Left colon (tissue), 2 donors: ENCODE measurements at places on chromosomes 6 and 20.

GRCh38 chr20:61846741-61847419 is 218.8 kb downstream of the TAF4 start:
- no peak for DNase-seq

DNA sequence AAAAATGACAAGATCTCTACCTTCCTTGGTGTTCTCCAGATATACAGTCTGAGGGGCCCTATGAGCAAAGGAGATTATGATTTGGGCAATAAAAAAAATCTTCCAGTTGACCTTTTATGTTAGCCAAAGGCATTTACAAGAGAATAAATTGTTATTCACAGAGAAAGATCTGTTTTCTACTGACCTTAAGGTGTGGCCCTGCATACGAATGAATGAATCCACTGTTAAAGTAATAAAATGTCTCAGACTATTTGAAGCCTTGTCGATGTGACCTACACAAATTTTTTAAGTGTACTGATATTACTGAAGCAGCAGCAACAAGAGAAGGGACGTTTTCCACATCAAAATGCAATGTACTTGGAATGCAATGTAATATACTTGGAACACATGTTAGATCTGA is 95.9 kb upstream of the SSTR4 start:
- DNase-seq, result no peak

- DNase-seq, result no peak
These were observed 566.5 kb upstream of the IRAK1BP1 start for GRCh38 chr6:78300885-78301284.

- DNase-seq, result no peak
These were observed 186.2 kb downstream of the FOXC1 start for GRCh38 chr6:1795910-1796309.

DNA sequence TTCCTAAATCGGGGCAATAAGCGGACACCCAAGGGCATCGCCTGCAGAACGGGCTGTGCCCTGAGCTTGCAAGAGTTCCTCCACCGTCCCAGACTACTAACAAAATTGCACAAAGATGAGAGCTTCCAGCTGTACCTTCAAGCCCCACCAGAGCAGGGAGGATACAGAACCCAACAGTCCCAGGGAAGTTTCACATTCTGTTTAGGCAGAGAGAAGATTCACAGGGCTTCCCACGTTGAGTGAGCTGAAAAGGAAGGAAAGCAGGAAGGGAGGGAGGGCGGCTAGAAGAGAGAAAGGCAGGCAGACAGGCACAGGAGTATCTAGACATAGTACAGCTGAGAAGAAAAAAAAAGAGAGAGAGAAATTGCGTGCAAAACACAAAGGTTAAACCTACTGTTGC is 112.6 kb upstream of the AFDN start:
- DNase-seq, result no peak

- no peak for DNase-seq
These were observed 367.5 kb downstream of the GRIK2 start for GRCh38 chr6:101760843-101761621.

- no peak for DNase-seq
These were observed 121.1 kb upstream of the CCN2 start for GRCh38 chr6:132072271-132072670.

DNA sequence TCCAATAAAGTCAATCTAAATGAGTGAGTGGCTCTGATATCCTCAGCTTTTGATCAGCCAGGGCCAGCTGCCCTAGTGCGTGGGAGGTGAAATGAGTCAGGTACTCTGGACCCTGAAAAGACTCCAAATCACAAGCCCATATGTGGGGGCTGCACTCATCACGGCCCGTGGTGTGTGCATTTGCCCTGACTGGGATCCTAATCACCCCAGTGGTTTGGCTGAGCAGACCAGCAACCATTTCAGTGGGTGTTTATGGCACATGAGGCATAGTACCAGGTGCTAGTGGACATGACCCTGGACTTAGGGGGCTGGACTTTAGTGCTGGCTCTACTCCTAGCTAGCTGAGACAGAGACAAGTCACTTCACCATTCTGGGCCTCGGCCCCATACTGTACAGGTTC is 39.4 kb downstream of the SCML4 start:
- no peak for DNase-seq

- no peak for DNase-seq
These were observed 12.6 kb downstream of the CYP24A1 start for GRCh38 chr20:54161008-54161820.

DNA sequence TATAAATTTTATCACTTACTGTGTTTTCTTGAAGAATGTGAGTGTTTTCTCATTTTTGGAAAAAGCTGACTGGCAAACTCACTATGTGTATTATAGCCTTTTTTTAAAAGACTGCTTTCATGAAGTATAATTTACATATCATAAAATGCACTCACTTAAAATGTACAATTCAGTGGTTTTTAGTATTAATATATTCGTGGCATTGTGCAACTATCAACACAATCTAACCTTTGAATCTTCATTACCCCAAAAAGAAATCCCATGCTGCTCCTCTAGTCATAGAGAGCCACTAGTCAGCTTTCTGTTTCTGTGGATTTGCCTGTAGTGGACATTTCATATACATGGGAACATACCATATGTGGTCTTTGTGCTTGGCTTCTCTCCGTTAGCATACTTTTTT is 143.8 kb downstream of the PLCB4 start:
- DNase-seq, result no peak

GRCh38 chr6:24919056-24919892 is 16.5 kb downstream of the RIPOR2 start:
- DNase-seq, result no peak

- DNase-seq, result no peak
These were observed 980 bp downstream of the MBOAT1 start for GRCh38 chr6:20211037-20211940.

- DNase-seq, result no peak
These were observed 340.2 kb downstream of the DHX35 start for GRCh38 chr20:39302312-39302711.
